ENCODE measurements at places on chromosomes 3 and 15. TPM values are rescaled to one million over a fixed set of nuclear protein-coding genes. Genes with fewer than 3 reads are reported as not detected.

Gene GOLGA6D
- total RNA-seq, result not detected

Gene ADAMTSL3
- 0.37 TPM for total RNA-seq

Gene EPHA3
- under 0.01 TPM for total RNA-seq

Gene FANCD2OS
- total RNA-seq, result not detected

Gene HIGD2B
- not detected for total RNA-seq

Gene TLR9
- not detected for total RNA-seq

Gene UQCRC1
- total RNA-seq, result 316 TPM

Gene ANKRD34C
- total RNA-seq, result not detected

Gene LEKR1
- 2.2 TPM for total RNA-seq

Gene PTH1R
- 1.1 TPM for total RNA-seq

Gene CCDC54
- total RNA-seq, result not detected

Gene PAK6
- total RNA-seq, result not detected

Gene PLSCR2
- not detected for total RNA-seq

Gene CCR1
- total RNA-seq, result 0.59 TPM

Gene GALNT15
- total RNA-seq, result 83.7 TPM

Gene SERINC4
- total RNA-seq, result 0.20 TPM

Gene CEMIP
- total RNA-seq, result 1.4 TPM

Gene GCNT3
- total RNA-seq, result 0.39 TPM

Gene TP63
- under 0.01 TPM for total RNA-seq

Gene C3orf62
- 1.2 TPM for total RNA-seq
